ENCODE measurements at places on chromosomes 3 and 15.

- DNase-seq, result no peak
These were observed 51.6 kb downstream of the GATM start for GRCh38 chr15:45326741-45327140.

DNA sequence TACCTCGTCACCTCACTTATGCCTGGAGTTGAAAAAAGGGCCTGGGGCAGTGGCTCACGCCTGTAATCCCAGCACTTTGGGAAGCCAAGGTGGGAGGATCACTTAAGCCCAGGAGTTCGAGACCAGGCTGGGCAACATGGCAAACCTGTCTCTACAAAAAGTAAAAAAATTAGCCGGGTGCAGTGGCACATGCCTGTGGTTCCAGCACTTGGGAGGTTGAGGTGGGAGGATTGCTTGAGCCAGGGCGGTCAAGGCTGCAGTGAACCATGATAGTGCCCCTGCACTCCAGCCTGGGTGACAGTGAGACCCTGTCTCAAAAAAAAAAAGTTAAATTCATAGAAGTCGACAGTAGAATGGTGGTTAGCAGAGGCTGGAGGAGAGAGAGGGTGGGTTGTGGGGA is 4.6 kb upstream of the NEIL1 start:
- no peak for DNase-seq

DNA sequence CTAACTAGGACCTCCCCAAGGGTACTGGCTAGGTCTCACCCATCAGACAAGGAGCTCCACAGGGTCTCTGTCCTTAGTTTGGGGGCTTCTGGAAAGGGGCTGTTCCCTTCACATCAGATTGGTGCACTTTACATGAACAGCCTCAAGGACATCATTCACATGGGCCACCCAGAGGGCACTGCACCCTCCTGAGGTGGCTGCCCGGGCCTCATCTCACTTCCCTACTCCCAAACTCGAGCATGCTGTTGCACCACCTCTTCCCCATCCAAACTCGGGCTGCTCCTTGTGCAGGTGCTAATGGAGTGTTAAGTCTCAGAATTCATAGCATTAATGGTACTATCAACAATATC is 48.1 kb downstream of the RAB11A start:
- DNase-seq, result no peak

DNA sequence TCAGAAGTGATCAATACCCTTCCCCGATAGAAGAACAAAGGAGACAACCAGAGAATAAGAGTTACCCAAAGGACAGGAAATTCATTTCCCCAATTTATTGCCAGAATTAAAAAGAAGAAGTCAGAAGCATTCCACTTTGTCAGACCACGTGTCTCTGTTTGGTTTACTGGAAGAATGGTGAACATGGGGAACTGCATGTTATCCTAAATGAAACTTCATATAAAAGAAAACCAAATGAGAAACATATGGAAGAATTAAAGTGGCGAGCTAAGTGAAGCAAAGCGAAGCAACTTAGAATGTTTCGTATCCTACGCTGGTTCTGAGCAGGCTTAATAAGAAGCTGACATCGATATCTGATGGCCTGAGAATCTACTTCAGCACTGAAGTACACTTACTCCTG is 190.7 kb downstream of the MAGI1 start:
- DNase-seq, result no peak

GRCh38 chr15:91882858-91883586 is 29.5 kb downstream of the SLCO3A1 start:
- no peak for DNase-seq

GRCh38 chr3:183193762-183194689 is 31.5 kb upstream of the LAMP3 start:
- DNase-seq, result peak; percentile 82

- peak; percentile 60 for DNase-seq
These were observed 175.1 kb upstream of the TSC22D2 start for GRCh38 chr3:150232992-150233451.
